ENCODE measurements at places on chromosomes 2 and 18. TPM values are rescaled to one million over a fixed set of nuclear protein-coding genes. Genes with fewer than 3 reads are reported as not detected.

Gene REG3A
- total RNA-seq: not detected

Gene ROCK1
- 17.8 TPM for total RNA-seq

Gene RAB27B
- not detected for total RNA-seq

Gene ARHGAP25
- total RNA-seq: 0.26 TPM

Gene C1D
- total RNA-seq: 43.7 TPM

Gene THOC1
- total RNA-seq: 34.8 TPM

Gene ZNF396
- total RNA-seq: 4.5 TPM

Gene ITSN2
- 39.5 TPM for total RNA-seq

Gene TMEM200C
- 0.03 TPM for total RNA-seq

Gene MYOM1
- 0.26 TPM for total RNA-seq

Gene AKAIN1
- not detected for total RNA-seq

Gene ICA1L
- 2.1 TPM for total RNA-seq

Gene PARD3B
- total RNA-seq: 0.27 TPM

Gene PID1
- total RNA-seq: 0.95 TPM

Gene SPR
- 200 TPM for total RNA-seq

Gene UGT1A5
- total RNA-seq: not detected

Gene MAP3K19
- total RNA-seq: not detected

Gene EGR4
- not detected for total RNA-seq

Gene GCG
- not detected for total RNA-seq

Gene AOX1
- total RNA-seq: 0.61 TPM

Gene FAM124B
- total RNA-seq: not detected

Gene HOXD9
- 0.18 TPM for total RNA-seq

Gene NEU2
- total RNA-seq: not detected

Gene CD8B2
- not detected for total RNA-seq

Gene GAL3ST2
- total RNA-seq: not detected

Gene PPP1R1C
- 2.0 TPM for total RNA-seq

Gene SERPINB13
- not detected for total RNA-seq

Gene STAT4
- not detected for total RNA-seq

Gene C2orf15
- total RNA-seq: 1.4 TPM

Gene RIOK3
- 58.5 TPM for total RNA-seq

Gene MSTN
- not detected for total RNA-seq

Gene GRHL1
- 1.9 TPM for total RNA-seq

Gene SCRN3
- 26.3 TPM for total RNA-seq

Gene LINC00305
- not detected for total RNA-seq

Gene UGT1A3
- total RNA-seq: not detected

Gene SERPINB11
- total RNA-seq: not detected

Gene CXCR1
- total RNA-seq: not detected

Gene GPR75
- total RNA-seq: 0.53 TPM

Gene CPO
- not detected for total RNA-seq

Gene WNT10A
- total RNA-seq: 0.11 TPM

Gene ALPP
- total RNA-seq: not detected

Gene RBKS
- 1.6 TPM for total RNA-seq

Gene ANKRD29
- 3.4 TPM for total RNA-seq

Gene UGT1A7
- not detected for total RNA-seq

Gene ANKRD62
- total RNA-seq: 0.29 TPM

Gene FBXO36
- total RNA-seq: 0.67 TPM

Gene FANCL
- total RNA-seq: 89.1 TPM
